H9 (cell line): ENCODE measurements at places on chromosomes 16 and 17. TPM values are rescaled to one million over a fixed set of nuclear protein-coding genes. Genes with fewer than 3 reads are reported as not detected.

The GAST gene
- total RNA-seq, result not detected in 2 replicates

- no peak for DNase-seq
These were observed 30.8 kb downstream of the GINS2 start for GRCh38 chr16:85657996-85658395.

DNA sequence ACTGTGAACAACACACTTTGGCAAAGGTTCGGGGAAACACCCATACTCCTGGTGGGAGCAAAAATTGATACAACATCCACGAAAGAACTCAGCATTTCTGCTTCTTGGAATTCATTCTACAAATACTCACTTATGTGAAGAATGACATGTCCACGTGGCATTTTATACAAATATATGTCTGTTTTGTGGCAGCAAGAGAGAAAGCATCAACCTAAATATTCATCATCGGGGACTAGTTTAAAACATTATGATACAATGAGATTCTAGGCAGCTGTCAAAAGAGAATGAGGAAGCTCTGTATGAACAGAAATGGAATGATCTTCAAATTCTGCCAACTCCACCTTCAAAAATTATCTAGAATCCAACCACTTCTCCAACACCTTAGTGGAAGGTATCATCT is 25.7 kb upstream of the ALOX15 start:
- no peak for DNase-seq

DNA sequence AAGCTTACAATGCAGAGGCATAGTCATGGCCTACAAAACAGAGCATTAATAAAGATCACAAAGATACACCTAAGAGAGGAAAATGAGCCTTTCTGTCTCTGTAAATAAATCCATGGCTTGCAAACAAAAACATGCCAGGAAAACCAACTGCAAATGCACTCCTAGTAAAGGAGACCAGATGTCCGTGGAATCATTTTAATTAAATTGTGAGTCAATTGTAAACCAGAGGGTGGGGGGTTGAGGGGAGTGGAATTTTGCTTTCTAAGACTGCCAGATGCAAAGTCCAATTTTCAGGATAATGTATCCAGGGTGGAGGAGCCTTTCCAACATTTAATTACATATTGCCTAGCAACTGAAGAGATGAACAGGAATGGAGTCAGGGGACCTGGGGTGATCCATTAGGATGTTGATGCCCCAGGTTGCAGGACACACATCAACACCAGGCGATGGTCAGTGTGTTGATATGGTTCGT is 390.3 kb upstream of the CCL2 start:
- DNase-seq, result no peak

- DNase-seq, result peak; percentile 83
These were observed 3.6 kb upstream of the WDR81 start for GRCh38 chr17:1720856-1721386.

GRCh38 chr17:8015957-8016631 is 13.7 kb downstream of the GUCY2D start:
- peak; percentile 75 for DNase-seq
